ENCODE measurements at places on chromosomes 6 and 20.

GRCh38 chr6:150723857-150724256, 124.2 kb downstream of the PLEKHG1 start:
- no peak for DNase-seq

- DNase-seq = no peak
These were observed 9.2 kb downstream of the RPF2 start for GRCh38 chr6:110990840-110991576.

DNA sequence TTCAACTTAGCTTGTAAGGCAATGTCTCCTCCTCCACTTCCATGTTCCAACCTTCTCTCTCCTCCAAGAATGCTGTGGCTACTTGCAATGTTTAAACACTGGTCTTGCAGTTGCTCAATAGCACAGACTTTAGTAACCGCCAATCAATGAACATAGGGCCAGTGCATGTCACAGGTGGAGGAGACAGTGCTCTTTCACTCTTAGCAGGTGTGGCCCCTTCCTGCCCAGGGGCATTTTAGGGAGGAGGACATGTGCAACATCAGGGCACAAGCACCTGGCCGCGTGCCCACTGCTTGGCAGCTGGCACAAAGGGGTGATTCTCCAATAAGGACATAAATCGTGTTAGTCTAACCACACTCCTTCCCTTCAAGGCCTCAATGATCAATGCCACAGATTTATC, 41.3 kb downstream of the ADGRF1 start:
- no peak for DNase-seq

DNA sequence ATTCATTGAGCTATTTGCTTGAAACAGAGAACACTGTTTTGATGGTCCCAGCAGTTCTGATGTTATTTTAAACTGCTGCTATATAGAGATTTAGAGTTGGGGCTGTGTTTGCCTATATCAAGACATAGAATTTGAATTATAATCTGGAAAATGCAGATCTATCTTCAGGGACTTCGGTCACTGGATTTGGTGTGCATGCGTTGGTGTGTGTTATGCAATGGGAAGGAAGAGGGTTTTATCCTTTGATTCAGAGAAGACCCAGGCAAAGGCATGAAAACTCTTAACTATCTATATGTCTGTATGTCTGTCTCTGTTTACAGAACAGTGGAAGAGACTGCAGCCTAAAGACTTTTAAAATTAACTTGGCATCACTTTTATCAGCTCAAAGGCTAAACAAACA, 2.0 kb downstream of the ADGRB3 start:
- no peak for DNase-seq

DNA sequence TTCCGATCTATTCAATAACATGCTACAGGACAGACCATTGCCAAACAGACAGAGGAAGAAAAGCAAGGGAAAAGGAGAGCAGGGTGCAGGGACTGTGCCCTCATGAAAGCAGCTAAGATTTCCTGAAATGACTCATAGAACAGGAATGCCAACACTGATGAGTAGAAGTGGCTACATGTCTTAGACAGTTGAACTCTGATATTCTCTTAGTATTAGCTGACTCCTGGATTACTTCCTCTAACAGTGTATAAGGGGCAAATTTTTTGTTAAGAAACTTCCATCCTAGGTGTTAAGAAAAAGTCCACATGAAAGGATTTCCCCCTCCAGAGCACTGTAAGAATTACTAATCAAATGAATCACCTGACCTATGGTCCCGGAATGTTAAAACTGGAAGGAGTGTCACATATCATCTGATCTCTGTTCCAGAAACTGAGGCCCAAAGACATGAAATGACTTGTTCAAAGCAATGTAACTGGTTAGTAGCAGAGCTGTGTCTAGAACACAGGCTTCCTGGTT, 224.9 kb downstream of the IBTK start:
- DNase-seq = no peak

DNA sequence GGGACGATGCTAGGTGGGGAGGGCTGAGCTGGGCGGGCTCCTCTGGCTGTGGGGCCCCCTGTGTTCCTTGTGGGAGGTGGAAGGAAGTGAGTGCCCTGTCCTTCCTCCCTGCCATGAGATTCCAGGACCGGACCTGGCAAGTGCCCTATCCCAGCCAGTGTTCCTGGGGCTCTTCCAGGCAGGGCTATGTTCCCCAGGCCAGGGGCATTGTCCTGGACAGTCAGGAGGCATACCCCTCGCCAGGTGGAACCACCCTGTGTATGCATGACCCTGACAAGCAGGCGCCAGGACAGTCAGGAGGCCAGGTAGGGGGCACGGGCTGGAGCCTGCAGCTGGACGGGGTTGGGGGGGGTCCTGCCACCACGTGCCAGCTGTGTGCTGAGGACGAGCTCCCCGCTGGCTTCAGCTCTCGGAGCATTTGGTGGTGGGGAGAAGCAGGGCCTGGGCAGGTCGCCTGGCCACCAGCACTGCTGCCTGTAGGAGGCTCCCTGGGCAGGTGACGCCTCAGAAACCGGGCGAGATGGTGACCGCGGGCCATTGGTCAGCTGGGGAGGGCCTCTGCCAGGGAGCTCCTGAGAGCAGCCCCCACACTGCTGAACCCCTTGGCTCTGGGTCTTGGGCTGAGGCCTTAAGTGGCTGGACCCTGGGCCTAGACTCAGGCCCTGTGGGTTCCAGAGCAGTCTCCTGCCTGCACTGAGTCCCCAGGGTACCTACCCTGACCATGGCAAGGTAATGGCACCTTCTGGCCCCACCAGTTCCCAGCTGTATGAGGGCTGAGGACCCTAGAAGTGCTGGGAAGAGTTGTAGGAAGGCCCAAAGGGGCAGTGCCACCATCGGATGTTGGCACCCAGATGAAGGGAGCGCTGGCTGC, 694 bp downstream of the SLC17A9 start:
- DNase-seq = no peak
